ENCODE measurements at places on chromosomes 3 and 15.

DNA sequence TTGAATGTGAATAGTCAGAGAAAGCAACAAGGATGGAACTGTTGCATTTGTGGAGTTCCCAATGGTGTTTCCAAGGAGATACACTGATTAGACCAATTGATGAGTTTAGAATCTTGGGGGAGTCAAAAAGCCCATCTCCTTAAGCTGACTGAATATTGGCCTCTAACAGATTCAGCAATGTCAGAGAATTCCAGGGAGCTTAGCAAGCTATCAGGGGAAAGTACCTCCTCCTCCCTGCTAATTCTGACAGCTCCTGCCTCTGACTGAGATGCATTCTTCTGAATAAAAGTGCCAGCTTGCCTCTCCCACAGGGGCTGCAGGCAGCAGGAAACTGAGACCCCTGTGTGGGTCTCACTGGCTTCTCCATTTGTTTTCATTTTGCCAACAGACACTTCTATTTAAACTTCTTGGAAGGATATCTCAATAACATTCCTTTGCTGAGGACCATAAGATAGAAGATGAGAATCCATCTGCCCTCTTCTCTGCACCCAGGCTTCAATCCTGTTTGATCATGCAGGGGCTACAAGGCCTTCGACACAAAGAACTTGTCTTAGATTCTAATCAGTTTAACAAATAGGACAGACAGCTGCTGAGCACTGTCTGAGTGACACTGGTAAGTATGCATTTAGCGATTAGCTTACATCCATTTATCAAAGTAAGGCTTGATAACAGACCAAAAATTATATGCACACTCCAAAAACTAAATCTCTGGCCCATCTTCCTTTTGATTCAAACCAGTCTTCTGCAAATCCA is 1080.8 kb downstream of the TUSC7 start:
- H3K4me1 ChIP-seq: peaks cover 19% of the 10 kb centered on the region
- no peak overlapping the region for H3K4me3 ChIP-seq
- H3K27me3 ChIP-seq: no peaks in the 10 kb centered on the region
- peak; percentile 38 for DNase-seq

DNA sequence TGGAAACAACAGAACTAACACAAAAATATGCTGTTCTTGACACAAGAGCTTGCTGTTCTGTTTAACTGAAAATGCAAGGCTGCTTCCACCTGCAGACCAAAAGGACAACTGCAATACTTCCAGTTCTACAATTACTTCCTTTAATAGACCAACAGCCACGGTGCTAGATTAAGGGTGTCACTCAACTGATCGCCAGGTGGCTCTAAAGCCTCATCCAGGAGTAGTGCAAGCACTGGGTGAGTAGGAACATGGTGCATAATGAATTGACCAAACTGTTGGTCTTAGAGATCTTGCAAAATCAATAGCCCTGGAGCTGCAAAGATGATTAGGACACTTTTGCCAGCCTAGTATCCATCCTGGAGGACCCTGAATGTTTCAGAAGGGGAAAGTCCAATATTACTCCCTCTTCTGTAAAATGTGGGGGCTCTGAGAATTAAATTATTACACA is 3.6 kb upstream of the CLDN16 start:
- no peaks in the 10 kb centered on the region for H3K4me1 ChIP-seq
- H3K36me3 ChIP-seq: no peaks in the 10 kb centered on the region
- DNase-seq: no peak
- H3K4me3 ChIP-seq: no peak overlapping the region

- no peaks in the 10 kb centered on the region for H3K4me1 ChIP-seq
- no peaks in the 10 kb centered on the region for H3K27me3 ChIP-seq
- DNase-seq: no peak
- no peak overlapping the region for H3K4me3 ChIP-seq
- no peaks in the 10 kb centered on the region for H3K36me3 ChIP-seq
Observed at GRCh38 chr15:62426387-62426956, 261.4 kb upstream of the C2CD4B start.

DNA sequence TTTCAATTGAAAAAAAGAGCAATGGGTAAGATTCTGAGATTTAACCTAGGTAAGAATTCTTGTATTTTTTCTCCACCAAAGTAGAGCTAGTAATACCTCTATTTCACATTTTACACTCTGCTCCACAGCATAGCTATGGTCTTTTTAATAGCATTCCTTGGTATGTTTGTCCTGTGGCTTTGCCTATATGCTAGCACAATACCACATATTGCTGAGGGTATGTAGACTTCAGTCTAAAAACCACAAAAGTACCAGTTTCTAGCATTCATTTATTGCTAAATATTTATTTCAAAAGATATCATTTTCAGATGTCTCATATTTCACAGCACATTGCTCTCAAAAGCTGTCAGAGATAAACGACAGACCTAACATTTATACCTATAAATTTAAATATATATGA is 18.2 kb upstream of the EOGT start:
- no peak overlapping the region for H3K27ac ChIP-seq
- peaks cover 98% of the 10 kb centered on the region for H3K36me3 ChIP-seq
- no peaks in the 10 kb centered on the region for H3K27me3 ChIP-seq

GRCh38 chr3:46369151-46369550 is 1.6 kb upstream of the CCR5 start:
- H3K27ac ChIP-seq: no peak overlapping the region
- no peaks in the 10 kb centered on the region for H3K27me3 ChIP-seq
- H3K36me3 ChIP-seq: no peaks in the 10 kb centered on the region
- no peak overlapping the region for H3K4me3 ChIP-seq
- no peak for DNase-seq

- H3K4me3 ChIP-seq: no peak overlapping the region
- no peak for DNase-seq
- H3K27ac ChIP-seq: no peak overlapping the region
- no peaks in the 10 kb centered on the region for H3K27me3 ChIP-seq
Observed at GRCh38 chr15:63059573-63060216, 17.1 kb downstream of the TPM1 start.

DNA sequence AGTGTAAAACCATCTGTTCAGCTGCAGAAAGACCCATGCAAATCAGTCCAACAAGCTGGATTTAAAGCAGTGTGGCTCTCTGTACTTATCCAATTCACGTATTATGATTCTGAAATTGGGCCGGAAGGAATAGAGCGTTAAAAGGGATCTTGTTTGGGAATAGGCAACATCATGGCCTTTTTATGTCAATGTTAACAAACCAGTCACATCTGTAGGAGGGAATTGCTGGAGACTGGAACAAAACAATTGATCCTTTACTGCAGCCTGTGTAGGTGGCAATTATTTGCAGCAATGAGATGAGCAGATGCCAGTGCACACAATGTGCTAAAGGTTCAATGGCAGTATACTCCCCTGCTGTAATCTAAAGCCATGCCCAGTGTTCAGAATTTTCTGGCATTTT is 887.4 kb upstream of the ROBO1 start:
- H3K27me3 ChIP-seq: no peaks in the 10 kb centered on the region
- no peak overlapping the region for H3K4me3 ChIP-seq
- no peak for DNase-seq
- no peaks in the 10 kb centered on the region for H3K4me1 ChIP-seq
- H3K36me3 ChIP-seq: no peaks in the 10 kb centered on the region

DNA sequence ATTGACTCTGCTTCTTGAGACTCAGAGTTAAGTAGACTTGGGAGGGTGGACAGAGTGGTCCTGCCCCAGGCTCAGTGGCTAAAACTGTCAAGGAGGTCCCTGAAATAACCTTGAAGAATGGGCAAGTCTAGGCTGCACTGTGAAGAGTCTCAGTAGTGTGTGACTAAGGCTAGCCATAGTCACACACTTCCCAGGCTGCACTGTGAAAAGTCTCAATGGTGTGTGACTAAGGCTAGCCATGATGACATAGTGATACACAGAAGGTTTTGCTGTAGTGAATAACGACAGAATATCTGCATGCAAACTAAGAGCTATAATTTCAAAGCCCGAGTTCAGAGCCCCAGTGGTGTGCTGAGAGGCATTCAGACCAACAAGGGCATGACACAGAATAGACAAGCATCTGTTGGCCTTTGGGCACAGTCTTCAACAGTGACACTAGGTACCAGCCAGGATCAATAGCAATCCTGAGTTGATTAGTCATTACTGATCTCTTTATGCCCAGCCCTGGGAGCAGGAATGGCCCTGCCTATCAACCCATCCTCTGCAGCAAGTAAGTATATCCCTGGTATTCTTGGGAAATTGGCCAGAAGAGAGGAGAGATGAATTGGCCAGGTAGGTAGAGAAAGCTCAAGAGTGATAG is 72.4 kb upstream of the BBX start:
- no peaks in the 10 kb centered on the region for H3K4me1 ChIP-seq
- H3K4me3 ChIP-seq: no peak overlapping the region
- no peaks in the 10 kb centered on the region for H3K27me3 ChIP-seq
- no peak for DNase-seq
- H3K27ac ChIP-seq: no peak overlapping the region
- no peaks in the 10 kb centered on the region for H3K36me3 ChIP-seq

DNA sequence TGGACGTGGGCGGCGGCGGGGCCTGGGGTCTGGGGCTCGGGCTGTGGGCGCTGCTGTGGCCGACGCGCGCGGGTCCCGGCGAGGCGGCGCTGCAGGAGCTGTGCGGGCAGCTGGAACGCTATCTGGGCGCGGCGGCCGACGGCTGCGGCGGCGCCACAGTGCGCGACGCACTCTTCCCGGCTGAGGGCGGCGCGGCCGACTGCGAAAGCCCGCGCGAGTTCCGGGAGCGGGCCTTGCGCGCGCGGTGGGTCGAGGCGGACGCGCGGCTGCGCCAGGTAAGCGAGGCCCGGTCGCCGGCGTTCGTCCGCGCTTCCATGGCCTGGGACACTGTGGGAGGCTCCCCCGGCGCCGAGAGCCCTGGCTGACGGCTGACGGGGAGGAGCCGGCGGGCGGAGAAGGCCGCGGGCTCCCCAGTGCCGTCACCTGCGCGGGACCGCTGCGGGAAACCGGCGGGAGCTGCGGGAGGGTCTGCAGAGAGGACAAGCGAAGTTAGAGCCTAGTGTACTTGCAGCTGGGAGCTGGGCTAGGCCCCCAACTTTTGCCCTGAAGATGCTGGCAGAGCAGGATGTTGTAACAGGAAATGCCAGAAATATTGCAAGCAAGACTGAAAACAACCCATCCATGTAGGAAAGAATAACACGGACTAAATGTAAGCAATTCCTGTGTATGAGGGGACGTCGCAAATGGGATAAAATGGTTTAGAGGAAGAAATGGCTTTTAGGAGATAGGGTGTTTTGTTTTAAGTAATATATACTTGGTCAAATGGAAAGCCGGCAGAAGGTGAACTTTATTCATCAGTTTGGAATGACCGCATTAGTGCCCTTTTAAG is 847 bp downstream of the WHAMM start:
- peaks cover 22% of the 10 kb centered on the region for H3K36me3 ChIP-seq
- H3K4me1 ChIP-seq: peaks cover 2% of the 10 kb centered on the region
- peak; percentile 42 for DNase-seq
- peaks cover 2% of the 10 kb centered on the region for H3K27me3 ChIP-seq
- peak overlapping the region; percentile 87 for H3K27ac ChIP-seq

DNA sequence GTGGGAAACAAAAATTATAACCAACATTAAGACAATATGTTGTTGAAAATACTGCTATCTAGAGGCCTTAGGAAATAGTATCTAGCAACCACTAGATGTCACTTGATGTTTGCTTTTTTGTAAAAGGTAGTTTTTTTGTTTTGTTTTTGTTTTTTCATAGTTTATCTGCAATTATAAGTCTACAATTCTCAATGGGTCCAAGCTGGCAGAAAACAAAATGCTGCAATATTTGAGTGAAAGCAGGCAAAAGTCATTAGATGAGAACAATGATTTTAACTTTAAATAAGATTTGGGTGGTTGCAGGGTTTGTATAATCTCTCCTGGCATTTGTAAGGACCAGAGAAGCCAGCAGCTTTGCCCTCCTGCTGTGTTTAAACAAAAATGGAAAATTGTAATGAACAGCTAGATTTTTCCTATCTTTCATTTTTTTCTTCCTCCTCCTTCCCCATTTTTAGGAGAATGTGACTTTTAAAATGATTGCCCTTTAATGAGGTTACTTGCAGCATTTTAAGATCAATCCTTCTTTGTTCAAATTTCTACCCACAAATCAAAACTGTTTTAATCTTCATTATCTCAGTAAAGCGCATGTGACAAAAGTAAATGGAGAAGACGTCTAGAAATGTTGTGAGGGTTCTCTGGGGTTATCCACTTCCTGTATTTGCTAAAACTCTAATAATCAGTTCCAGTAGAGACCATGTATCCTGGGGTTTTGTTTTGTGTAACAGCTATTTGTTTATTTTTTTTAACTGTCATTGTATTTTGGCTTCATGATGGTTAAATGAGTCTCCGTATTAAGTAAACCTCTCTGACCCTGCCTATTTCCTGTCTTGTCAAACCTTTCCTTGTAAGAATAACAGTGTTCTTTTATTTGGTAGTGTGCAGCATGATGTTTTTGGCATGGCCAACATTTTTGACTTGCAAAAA is 27.3 kb downstream of the DUT start:
- no peaks in the 10 kb centered on the region for H3K36me3 ChIP-seq
- H3K4me1 ChIP-seq: peaks cover 2% of the 10 kb centered on the region
- no peak overlapping the region for H3K27ac ChIP-seq
- DNase-seq: peak; percentile 9
- no peaks in the 10 kb centered on the region for H3K27me3 ChIP-seq

DNA sequence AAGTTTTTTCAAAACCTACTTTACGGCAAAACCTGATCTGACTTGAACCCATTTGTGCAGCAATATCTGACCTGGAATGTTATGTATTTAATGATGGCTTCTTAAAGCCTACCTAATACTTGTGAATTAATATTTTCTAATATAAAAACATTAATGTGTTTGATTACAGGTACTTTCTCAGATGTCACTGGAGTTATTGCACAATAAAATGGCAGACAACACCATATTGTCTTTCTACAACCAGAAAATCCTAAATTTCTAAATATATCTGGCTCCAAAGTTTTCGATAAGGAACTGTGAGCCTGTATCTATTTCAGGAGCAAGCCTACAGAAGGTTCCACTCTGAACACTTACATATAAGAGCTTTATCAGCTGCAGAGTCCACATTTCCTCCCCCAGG is 184.5 kb downstream of the ATP8B4 start:
- H3K36me3 ChIP-seq: no peaks in the 10 kb centered on the region
- no peak overlapping the region for H3K4me3 ChIP-seq
- H3K27me3 ChIP-seq: no peaks in the 10 kb centered on the region
- DNase-seq: no peak

GRCh38 chr3:29324180-29324651 is 43.3 kb downstream of the RBMS3 start:
- H3K4me3 ChIP-seq: no peak overlapping the region
- H3K27me3 ChIP-seq: no peaks in the 10 kb centered on the region
- no peak overlapping the region for H3K27ac ChIP-seq
- H3K36me3 ChIP-seq: no peaks in the 10 kb centered on the region

GRCh38 chr15:33955945-33956344 is 12.4 kb upstream of the CHRM5 start:
- no peak overlapping the region for H3K27ac ChIP-seq
- H3K36me3 ChIP-seq: no peaks in the 10 kb centered on the region
- H3K4me3 ChIP-seq: no peak overlapping the region
- H3K4me1 ChIP-seq: no peaks in the 10 kb centered on the region
- no peak for DNase-seq

Data from neuronal stem cell (in vitro differentiated cells).